ENCODE measurements at places on chromosomes 11 and 22. TPM values are rescaled to one million over a fixed set of nuclear protein-coding genes. Genes with fewer than 3 reads are reported as not detected.

DNA sequence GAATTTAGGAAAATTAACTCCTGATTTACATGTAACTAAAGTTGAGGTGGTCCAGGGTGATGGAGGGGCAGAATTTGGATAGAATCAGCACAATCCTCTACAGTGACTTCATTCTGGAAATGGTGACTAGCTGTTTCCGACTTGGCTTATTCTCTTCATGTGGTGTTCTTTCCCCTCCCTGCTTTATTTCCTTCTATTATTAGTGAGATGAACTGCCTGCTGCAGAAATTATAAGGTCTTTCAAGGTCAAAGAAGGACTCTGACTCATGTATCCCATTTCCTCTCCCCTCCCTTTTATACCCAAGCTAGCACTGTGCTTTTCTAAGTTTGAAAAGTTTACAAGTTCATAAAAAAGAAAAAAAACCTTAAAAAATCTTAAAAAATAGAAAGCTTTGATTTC is 12.2 kb upstream of the MRPL17 start:
- DNase-seq: no peak

DNA sequence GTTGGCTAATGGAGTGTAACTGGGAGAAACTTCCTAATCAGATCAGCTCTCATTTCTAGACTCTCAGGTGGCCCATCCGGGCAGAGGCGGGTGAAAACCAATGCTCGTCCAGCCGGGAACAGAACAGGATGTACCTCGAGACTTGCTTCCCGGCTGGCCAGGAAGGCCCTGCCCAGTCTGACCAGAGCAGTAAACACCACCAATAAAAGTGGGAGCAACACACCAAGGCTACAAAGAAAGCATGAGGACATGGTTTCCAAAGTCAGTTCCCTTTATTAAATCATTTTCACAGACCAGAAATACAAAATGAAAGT is 940 bp upstream of the TNKS1BP1 start:
- DNase-seq: no peak

DNA sequence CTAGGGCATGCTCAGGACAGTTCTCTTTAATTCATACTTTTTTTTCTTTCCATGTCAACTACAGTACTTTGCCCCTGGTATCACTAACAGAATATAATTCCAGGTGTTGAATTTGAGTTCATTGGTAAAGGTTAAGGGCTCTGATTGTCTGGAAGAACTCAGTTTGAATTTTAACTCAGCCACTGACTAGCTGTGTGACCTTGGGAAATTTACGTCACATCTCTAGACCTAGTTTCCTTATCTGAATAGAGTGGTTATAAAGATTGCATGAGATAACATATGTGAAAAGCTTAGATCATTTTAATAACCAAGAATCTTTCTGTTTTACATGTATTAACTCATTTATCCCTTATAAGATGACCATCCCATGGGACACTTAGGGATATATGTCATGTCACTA is 15.8 kb upstream of the ZC3H12C start:
- DNase-seq: no peak

- no peak for DNase-seq
These were observed 10.6 kb downstream of the TENM4 start for GRCh38 chr11:79430280-79430679.

DNA sequence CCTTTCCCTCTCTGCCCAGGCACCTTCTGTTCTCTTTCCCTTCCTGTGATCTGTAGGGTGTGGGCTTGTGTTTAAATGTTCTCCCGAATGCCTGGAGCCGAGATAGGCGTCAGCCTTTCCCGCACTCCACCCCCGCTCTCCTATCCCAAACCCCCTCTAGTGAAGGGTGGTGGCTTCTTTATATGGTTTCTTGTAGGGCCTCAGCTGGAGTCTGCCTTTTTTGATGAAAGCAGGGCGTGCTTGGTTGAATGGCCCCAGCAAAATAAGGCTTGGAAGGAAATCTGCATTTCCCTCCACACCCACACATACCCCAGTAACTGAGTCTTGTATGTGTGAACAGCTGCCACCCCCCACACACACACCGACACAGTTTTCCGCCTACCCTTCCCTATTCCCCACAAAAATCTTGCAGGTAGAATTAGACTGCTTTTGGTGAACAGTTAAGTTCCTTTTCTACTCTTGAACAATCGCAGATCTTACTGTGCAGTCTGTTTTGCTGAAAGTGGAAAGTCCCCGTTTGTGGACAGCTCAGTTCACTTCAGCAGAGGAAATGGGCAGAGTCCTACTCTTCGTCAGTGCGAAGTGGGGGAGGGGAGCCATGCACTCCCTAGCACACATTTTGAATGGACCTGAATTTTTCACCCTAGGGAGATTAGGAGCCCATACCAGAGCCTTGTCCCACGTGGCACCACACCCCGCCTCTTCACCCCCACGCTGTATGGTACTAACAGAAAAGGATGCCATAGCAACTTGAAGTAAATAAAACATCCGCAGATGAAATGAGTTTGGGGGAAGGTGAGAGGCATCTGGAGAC is 25.5 kb upstream of the GRK2 start:
- peak; percentile 78 for DNase-seq

DNA sequence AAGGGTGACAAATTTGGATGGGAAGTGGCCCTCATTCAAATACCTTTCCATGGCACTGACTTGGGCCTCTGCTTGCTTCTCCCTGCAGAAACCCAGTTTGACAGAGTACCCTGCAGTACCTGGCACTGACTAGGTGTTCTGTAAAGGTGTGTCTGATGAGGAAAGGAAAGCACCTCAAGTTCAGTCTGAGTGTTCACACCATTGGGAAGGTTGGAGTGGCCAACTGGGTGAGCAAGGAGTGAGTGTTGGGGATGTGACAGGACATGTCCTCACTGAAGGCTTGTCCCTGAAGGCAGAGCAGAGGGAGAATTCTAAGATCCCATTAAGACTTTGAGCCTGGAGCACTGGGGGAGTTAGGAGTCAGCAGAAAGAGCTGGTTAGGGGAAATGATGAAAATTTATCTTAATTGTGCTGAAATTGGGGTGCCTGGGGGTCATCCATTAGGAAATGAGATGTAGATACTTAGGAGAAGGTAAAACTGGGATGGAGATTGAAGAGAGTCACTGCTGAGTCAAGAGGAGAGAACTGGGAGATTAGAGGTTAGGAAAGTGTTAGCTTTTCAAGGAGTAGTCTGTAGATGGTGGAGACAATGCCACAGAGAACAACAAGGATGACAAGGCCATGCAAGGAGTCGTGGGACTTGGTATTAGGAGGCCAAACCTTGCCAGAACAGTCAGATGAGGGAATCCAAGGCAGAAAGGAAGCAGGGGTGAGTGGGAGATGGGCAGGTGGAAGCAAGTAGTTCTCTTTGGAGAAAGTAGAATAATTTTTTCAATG is 6.1 kb downstream of the SREBF2 start:
- no peak for DNase-seq

DNA sequence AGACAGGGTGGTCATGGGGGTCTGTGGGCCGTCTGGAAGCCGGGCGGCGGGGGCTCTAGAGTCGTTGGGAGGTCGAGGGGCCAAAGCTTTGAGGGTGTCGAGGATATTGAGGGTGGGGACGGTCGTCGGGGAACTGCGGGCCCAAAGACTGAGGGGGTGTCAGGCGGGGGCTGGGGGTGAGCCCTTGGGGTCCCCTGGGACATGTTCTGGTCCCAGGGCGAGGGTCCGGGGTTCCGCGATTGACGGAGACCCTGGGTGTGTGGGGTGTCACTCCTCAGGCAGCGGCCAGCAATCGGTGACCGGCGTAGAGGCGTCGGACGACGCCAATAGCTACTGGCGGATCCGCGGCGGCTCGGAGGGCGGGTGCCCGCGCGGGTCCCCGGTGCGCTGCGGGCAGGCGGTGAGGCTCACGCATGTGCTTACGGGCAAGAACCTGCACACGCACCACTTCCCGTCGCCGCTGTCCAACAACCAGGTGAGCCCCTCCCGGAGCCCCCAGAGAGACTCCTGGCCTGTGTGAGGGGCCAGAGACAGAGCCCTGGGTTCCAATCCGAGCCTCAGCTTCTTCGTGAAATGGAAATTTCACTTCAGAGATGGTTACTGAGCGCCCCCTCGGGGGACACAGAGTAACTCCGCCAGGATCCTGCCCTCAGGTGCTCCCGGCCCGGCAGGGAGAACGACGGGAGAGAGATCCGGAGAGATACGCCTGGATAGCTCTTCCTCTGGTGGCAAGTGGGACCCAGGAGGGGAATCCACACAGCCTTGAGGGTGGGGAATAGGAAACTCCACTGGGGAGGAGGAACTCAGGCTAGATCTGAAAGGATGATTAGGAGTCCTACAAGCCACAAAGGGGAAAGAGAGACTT is 714 bp downstream of the SDF2L1 start:
- peak; percentile 71 for DNase-seq

GRCh38 chr22:18005201-18005926 is 19.0 kb downstream of the MICAL3 start:
- DNase-seq: no peak

GRCh38 chr11:131770801-131771200 is 400.4 kb downstream of the NTM start:
- no peak for DNase-seq

GRCh38 chr11:72585762-72586311 is 88.4 kb downstream of the PDE2A start:
- DNase-seq: peak; percentile 86

DNA sequence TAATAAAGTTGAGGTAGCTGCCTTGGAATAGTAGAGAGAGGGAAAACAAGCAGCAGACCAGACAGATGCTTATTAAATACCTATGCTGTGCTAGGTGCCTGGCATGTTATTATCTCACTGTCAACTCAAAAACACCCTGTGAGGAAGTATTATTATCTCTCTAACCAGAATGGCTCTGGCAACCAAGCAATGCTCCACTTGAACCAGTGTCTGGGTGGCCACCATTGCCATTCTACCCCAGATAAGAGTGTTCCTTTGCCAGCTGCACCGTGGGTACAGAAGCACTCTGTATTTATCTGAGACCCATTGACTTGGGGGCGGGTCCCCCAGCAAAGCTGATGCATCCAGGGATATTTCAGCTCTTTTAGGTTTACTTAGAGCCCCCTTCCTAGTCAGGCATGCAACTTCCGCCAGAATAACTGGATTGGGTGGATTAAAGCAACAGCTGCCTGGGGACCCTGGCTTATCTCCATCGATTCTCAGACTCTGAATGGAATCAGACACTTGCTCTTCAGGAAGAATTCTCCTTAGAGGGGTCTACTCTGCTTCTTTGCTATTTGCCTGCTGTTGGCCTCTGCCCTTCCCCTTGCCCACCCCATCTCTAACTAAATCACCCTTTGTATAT is 49.1 kb downstream of the RCN1 start:
- DNase-seq: no peak

DNA sequence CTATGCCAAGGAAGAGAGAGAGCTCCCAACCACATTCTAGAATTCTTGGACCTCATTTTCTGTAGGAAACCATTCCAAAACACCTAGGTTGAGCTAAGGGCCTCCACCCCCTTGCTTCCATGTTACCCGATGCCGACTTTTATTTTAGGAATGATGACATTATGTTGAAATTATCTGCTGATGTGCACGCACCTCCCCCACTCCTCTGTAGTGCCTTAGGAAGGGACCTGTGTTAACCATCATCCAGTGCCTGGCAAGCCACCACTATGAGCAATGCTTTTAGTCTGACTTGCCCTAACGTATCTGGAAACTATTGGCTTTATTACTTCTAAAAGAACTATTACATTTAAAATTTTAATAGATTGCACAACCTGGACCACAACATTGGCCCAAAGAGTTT is 42.1 kb downstream of the NCAPD3 start:
- DNase-seq: no peak

GRCh38 chr11:581342-581741 is 5.1 kb downstream of the PHRF1 start:
- DNase-seq: no peak

- DNase-seq: no peak
These were observed 4.1 kb downstream of the MARK2 start for GRCh38 chr11:63843041-63843440.

GRCh38 chr22:43446037-43446803 is 34.4 kb downstream of the MPPED1 start:
- DNase-seq: no peak

GRCh38 chr11:77449060-77449521 is 24.8 kb downstream of the PAK1 start:
- no peak for DNase-seq

DNA sequence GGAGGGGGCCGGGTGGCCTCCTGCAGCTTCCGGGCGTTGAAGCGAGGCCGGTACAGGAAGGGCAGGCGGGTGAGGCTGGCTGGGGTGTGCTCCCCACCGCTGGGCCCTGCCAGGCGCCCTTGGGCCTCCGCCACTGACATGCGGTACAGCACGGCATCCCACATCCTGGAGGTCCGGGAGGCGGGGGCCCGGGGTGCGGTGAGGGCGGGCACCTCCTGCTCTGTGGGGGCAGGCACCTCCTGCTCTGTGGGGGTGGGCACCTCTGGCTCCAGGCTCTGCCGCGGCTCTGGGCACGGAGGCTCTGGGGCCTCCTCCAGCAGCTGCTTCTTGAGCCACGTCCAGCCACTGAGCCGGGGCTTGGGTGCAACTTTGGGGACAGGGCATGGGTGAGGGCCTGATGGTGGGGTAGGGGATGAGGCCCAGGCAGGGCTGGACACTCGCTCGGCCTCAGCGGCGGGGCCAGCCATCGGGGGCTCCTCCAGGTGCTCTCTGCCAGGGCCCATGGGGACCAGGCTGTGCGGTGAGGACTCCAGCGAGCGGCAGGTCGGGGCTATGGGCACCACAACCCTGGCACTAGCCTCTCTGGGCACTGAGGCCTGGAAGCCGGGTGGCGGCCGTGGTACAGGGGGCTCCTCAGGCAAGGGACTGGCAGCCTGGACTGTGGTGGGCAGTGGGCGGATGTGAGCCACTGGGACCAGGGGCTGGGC is 2.3 kb downstream of the PRR33 start:
- DNase-seq: no peak

DNA sequence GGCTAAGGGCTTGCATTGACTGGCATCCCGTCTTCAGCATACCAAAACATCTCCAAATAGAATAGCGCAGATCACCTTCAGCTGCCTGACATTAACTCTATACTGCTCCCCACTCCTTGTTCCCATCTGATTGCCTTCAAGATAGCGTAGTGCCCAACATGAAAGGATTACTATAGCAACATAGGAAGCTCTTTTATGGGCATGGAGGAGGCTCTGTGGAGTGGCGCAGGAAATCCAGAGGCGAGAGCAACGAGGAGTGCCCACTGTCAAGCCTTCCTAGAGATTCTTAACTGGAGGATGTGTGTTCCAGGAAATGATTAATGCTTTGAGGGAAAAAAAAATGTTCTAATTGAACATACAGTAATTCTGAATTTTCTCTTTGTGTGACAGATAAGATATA is 213.3 kb downstream of the CADM1 start:
- DNase-seq: no peak

GRCh38 chr11:18479063-18479462 is 23.4 kb downstream of the LDHAL6A start:
- DNase-seq: no peak

GRCh38 chr11:75773595-75774353 is 5.2 kb downstream of the DGAT2 start:
- DNase-seq: no peak

GRCh38 chr22:31218565-31219262 is 6.6 kb downstream of the LIMK2 start:
- no peak for DNase-seq

The CLDN5 gene
- total RNA-seq: not detected

The OR4S2 gene
- total RNA-seq: not detected

The SLC25A18 gene
- total RNA-seq: not detected

The TMPRSS6 gene
- total RNA-seq: 1.5 TPM

The MIAT gene
- total RNA-seq: 0.41 TPM
